ENCODE measurements at places on chromosomes 5 and 9.
A peak's percentile ranks its signal among the peaks of the same experiment; 100 is the strongest.

DNA sequence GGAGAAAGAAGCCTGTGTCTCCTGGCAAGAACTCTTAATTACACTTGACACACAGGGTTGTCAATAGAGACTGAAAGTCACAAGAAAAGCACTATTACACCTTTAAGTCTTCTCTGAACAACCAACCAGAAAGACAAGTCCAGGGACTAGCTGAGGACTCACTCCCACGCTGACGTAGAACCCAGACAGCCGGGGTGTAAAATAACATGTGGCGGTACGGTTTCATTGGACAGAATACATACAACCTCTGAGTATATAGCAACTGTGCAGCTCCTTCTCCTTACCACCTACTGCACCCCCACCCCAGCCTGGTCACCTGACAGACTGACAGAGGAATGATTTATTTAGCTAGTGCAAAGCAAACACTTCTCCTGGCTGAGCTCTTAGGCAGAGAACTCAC lies 103.4 kb upstream of the RASEF start:
- no peak for DNase-seq

GRCh38 chr9:111740739-111741138 lies 54.0 kb downstream of the SHOC1 start:
- DNase-seq = no peak

- DNase-seq = no peak
Observed at GRCh38 chr9:134295101-134295745, 31.0 kb upstream of the RXRA start.

- DNase-seq = no peak
Observed at GRCh38 chr5:109630093-109630492, 59.6 kb upstream of the MAN2A1 start.

- no peak for DNase-seq
Observed at GRCh38 chr9:5621327-5621726, 7.6 kb upstream of the RIC1 start.

GRCh38 chr5:173246511-173246910 lies 11.5 kb upstream of the NKX2-5 start:
- no peak for DNase-seq

- no peak for DNase-seq
Observed at GRCh38 chr5:34918025-34918424, 2.5 kb downstream of the BRIX1 start.

GRCh38 chr5:148799737-148800527 lies 26.5 kb upstream of the ADRB2 start:
- no peak for DNase-seq

DNA sequence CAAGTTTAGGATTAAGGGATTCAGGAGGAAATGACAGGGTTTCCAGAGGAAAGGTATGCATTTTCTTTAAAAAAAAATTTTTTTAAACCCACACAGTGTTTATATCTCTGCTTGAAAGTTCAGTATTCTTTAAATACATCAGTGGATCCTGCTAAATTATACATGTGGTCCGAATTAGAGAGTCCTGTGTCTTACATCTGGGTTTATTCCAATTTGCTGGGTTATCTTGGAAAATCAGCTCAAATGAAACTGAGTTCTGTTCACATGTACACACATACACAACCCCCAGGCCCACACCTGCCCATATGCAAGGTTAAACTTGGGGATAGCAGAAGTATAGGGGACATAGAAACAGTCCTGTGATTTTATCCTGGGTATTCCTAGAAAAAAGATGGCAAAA lies 493.7 kb downstream of the ZNF608 start:
- no peak for DNase-seq

DNA sequence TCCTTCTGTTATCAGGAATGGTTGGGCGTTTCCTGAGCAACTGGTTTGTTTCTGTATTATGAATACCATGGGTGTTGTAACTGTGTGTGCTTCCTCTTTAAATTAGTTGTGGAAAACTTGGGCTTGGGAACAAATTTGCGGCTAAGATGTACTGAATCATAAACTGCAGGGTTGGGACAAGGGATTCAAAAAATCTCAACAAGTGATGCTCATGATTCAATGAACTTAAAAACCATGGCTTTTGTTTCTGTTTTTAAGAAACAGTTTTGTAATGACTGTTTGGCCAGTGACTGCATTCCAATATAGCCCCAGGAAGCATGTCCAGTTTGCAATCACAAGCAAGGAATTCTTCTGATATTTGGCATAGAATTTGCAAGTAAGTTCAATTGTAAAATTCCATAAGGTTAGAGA lies 657.5 kb upstream of the WWC1 start:
- no peak for DNase-seq

GRCh38 chr5:179759581-179760551 lies 27.2 kb downstream of the MAML1 start:
- no peak for DNase-seq

GRCh38 chr5:178378527-178379484 lies 146.2 kb upstream of the PHYKPL start:
- DNase-seq = no peak

DNA sequence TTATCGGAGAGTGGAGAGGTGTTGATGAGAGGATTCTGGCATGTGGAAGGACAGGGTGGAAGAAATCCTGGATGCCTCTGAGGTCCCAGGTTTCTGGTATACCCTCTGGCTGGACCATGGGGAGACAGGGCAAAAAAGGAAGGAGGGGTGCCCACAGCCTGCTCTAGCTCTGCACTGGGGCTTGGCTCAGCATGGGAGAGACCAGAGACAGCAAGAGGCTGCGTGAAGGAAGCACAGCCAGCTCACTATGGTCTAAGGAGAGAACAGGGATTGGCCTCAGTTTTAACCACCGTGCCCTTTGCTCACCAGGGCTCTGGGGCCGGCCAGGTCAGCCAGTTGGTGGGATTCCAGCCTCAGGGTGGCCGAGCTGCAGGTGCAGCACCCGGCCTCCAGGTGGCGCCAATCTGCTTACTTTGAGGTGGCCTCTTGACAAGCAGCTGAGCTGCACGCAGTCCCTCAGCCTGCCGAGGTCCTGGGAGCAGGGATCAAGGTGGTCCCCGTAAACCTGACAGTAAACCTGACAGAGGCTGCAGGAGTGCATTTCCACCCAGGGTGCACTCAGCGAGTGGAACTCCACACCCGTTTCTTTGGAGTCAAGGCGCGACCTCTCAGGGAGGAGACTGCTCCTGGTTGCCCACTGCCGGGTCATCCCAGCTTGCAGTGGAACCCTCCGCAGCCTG lies 25.0 kb upstream of the SPTLC1 start:
- DNase-seq = peak; percentile 66

DNA sequence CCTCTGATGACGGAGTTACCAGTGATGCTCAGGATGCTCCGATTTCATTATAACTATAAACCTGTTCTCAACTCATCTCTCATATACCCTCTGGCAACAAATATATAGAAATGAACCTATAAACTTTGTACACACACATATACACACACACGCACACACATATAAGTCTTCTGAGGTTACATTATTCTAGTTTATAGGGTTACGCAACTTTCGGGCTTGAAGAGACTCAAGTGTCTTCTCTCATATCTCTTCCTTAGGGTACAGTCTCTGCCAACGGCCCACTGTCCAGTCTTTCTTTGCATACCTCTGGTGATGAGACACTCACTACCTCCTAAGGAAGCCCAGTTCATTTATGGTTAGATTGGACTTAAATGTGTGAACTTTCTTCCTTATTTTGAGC lies 69.4 kb upstream of the TBC1D2 start:
- no peak for DNase-seq

DNA sequence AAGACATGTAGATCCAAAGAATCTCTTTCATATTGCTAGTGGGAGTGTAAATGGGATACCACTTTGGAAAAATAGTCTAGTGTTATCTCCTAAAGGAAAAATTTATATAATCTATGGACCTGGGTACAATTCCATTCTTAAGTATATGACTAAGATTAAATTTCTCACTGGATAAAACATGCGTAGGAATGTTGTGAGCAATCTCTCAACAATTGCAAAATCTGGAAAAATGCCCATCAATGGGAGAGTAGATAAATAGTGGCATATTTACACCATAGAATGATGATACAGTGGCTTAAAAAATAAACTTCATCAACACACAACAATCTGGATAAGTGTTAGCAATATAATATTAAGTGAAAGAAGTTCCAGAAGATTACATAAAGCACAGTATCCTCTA lies 469.5 kb downstream of the MAN2A1 start:
- DNase-seq = no peak

DNA sequence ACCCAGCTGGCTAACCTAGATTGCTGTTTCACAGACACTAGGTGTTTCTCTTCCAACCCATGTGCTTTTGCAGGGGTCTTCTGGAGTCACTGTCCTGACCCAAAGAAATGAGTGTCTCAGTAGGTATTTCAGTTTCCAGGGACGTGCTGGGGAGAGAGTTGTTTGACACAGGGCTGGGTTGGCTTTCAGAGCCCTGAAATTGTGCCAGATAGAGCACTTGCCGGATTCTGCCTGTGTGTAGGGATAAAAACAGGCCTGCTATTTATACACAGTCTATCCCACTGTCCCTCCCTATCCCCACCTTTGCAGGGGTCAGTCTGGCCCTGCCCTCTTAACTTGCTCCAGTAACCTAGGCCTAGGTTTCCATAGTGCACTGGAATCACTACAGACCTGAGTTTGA lies 957 bp upstream of the HBEGF start:
- DNase-seq = no peak

GRCh38 chr5:156585999-156586398 lies 259.0 kb downstream of the SGCD start:
- no peak for DNase-seq

DNA sequence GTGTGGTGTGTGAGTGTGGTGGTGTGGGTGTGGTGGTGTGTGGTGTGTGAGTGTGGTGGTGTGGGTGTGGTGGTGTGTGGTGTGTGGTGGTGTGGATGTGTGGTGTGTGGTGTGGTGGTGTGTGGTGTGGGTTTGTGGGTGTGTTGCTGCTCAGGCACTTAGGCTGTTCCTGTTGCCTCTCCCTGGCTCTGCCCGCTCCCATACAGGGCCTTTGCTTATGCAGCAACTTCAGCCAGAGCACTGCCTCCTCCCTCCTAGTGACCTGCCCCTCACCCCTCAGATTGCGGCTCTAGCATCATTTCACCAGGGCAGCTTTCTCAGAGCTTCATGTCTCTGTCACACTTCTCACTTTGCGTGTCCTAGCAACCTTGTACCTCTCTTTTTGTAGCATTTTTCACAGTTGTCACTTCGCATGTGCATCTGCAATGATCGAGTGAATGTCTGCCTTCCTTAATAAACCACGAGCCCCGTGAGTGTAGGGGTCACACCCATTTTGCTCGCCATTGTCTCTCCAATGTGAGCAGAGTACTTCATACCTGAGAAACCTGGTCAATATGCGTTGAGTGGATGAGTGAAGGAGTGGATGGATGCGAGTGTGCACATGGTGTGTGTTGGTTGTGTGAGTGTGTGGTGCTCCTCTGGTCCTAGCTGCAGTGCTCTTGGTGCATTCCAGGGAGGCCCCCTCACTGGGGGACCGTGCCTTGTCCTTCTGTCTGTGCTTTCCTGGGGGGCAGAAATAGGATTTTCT lies 167.9 kb upstream of the PANK3 start:
- DNase-seq = no peak

DNA sequence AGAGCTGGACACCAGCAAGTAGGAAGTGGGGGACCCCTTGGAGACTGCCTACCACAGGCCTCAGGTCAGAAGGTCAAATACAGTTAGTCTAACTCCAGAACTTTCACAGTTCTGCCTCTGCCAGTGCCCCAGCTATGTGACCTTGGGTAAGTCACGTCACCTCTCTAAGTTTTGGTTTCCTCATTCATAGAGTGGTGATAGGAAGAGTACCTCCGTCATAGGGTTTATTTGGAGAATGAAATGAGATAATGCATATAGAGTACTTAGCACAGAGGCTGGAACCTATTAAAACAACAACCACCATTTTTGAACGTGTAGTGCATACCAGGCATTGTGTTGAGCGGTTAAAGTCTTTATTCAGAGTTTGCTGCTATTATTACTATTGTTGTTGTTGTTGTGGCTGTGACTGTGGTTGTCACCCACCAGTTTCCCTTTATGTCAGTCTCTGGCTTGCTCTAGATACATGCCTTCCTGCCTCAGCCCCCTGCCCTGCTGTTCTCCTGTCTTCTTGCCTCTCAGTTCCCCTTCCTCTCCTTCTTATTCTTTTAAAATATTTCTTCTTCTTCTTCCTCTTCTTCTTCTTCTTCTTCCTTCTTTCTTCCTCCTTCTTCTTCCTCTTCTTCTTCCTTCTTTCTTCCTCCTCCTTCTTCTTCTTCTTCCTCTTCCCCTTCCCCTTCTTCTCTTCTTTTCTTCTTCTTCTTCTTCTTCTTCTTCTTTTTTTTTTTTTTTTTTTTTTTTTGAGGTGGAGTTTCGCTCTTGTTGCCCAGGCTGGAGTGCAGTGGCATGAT lies 67.8 kb downstream of the RALGPS1 start:
- DNase-seq = no peak

GRCh38 chr5:149240354-149240998 lies 31.2 kb upstream of the AFAP1L1 start:
- no peak for DNase-seq

DNA sequence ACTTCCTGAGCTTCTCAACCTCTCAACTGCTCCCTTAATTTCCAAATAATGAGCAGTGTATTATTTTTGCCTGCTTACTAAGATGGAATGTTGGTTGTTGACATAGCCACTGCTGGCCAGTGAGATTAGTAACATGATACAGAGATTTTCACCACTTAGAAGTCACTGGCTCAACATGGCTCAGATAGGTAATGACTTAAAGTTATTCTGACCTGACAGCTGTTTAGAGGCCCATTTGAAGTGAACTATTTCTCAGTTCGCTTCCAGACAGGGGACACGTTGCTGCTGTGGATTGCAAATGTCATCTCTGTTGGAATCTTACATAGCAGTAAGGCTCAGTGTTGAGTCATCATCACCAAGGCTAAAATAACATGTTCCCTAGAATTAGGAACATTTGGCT lies 490.2 kb downstream of the TLE4 start:
- DNase-seq = no peak

DNA sequence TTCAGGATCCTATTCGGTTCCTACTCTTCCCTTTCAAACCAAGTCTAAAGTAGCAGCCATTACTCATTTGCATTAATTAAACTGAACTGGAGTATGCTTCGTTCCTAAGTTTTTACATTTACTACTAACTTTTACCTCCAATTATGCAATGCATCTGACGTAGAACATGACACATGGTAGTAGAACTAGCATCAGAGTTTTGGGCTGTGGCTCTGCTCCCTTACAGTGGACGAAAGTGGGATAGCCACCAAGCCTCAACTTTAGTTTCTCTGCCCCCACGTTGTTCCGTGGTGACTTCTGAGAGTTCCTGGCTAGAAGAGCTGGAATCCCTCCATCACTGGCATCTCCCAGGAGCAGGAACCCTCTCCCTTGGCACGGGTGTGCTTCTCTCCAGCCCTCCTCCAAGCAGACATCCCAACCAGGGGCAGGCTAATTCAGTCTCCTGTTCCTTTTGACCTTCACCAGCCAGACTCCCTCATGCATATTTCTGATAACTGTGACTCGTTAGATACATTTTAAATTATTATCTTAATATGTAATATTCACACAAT lies 2.9 kb downstream of the IFNE start:
- no peak for DNase-seq

- DNase-seq = no peak
Observed at GRCh38 chr9:106479679-106480078, 383.3 kb upstream of the ZNF462 start.

DNA sequence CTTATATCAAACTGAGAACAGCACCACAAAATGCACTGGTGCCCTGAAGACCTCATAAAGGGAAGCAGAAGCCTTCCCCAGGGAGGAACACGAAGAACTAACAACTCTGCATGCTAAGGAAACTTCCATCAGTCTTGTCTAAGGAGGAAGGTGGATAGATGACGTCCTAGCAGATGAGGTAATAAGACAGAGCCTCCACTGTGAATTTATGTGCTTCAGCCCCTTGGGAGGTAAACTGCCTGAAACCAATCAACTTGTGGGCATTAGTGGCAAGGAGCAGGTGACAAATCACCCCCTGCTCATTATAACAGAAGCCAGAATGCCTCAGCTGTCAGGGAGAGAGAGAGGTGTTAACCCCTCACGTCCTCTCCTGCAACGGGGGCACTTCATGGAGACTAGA lies 48.9 kb upstream of the SPIN1 start:
- no peak for DNase-seq

All from activated B cell treated with CpG ODN at 0.5 μM for 24 hours (primary cell).